T47D (cell line): ENCODE measurements at places on chromosomes 16 and 17.

DNA sequence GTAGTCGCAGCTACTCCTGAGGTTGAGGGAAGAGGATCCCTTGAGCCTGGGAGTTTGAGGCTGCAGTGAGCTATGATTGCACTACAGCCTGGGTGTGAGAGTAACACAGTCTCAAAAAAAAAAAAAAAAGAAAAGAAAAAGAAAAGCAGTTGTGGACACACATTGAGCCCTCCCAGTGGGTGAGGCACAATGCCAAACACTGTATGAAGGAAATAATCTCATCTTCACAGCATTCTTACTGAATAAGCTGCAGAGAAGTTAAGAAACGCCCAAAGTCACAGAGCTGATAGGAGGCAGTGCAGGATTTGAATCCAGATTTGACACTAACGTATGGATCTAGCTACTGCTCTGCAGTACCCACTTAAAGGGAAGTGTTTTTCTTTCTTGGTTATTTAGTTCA lies 5.9 kb upstream of the LYZL6 start:
- no peak for DNase-seq

- no peak for DNase-seq
Observed at GRCh38 chr17:42530952-42531454, 5.0 kb upstream of the NAGLU start.

DNA sequence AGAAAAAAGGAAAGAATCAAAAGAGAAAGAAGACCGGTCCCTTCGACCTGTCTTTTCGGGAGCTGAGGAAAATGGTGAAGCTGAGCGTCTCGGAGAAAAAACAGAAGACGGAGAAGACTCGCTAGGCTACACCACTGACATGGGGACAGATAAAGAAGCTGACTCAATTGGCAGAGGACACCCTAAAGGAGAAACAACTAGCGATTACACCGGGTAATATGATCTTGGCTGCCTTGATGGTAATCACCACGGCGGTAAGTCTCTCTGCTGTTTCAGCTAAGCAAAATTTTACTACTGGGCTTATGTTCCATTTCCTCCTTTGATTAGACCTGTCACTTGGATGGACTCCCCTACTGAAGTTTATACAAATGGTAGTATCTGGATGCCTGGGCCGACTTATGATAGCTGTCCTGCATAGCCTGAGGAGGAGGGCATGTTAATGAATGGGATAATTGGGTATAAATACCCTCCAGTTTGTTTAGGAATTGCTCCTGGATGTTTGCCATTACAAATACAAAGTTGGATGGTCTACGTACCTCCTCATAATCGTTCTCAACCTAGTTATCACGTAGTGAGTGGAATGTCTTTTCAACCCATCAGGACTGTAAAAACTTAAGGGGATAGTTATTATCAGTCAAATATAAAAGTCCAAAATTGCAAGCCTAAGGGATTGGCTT lies 24.1 kb downstream of the ALOX15B start:
- no peak for DNase-seq

DNA sequence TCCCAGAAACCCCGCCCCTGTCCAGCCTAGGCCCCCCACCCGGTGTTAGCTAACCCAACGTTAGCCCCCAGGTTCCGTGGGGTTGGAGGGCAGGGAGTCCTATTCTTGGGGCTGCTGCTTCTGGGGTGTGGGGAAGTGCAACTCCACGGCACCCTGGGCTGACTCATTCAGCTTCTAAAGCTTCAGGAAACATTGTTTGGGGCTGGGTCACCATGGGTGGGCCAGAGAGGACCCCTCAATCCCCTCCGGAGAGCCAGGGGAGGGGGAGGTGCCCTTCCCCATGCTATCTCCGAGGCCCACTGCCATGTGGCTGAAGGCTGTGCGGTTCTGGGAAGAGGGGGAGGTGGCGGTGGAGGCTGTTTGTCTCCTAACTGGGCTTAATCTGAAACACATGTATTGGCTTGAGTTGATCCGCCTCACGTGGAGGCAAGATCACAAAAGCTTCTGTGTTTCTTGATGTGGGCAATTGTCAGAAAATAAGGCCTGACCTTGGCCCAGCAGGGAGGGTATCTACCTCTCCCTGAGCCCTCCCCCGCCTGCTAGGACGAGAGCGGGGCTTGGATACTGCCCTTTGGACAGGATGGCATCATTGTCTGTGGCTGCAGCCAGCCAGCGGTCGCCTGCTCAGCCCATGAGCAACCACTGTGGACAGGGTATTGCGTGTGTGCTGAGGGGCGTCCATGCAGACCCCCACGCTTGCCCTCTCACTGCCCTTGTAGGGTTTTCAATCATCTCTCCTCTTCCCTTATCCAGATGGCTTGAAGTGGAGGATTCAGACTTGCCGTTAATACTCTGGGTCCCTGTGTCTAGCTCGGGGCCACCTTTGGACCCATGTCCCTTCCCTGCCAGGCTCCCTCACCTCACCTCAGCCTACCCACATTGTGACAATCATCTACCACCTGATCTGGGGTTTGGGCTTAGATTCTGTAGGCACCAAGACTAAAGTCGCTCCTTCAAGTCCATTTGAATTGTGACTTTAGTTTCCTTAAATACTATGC lies 1.3 kb downstream of the SERPINF1 start:
- DNase-seq: no peak

DNA sequence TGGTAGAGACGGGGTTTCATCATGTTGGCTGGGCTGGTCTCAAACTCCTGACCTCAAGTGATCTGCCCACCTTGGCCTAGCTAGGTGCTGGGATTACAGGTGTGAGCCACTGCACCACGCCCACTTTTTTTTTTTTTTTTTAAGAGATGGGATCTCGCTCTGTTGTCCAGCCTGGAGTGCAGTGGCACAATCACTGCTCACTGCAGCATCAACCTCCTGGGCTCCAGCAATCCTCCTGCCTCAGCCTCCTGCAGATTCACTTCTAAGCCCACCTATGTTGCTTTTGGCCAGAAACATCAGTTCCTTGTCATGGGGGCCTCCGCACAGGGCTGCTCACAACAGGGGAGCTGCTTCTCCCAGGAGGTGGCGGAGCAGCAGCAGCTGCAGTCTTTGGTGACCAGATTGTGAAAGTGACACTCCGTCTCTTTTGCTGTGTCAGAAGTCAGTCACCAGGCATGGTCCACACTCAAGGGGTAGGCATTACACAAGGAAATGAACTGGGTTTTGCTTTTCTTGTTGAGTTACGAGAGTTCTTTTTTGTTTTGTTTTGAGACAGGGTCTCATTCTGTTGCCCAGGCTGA lies 4.5 kb upstream of the NME4 start:
- DNase-seq: no peak

GRCh38 chr16:57672416-57672815 lies 4.3 kb downstream of the ADGRG3 start:
- DNase-seq: no peak
